ENCODE measurements at places on chromosomes 1 and 21. TPM values are rescaled to one million over a fixed set of nuclear protein-coding genes. Genes with fewer than 3 reads are reported as not detected.

GRCh38 chr1:207459008-207459407, 4.9 kb downstream of the CR2 start:
- H3K27ac ChIP-seq: no peak overlapping the region
- no peak overlapping the region for H3K4me3 ChIP-seq
- H3K4me1 ChIP-seq: no peaks in the 10 kb centered on the region

GRCh38 chr1:236175642-236176336, 33.5 kb downstream of the GPR137B start:
- peaks cover 9% of the 10 kb centered on the region for H3K36me3 ChIP-seq
- no peak for DNase-seq
- no peak overlapping the region for H3K27ac ChIP-seq

DNA sequence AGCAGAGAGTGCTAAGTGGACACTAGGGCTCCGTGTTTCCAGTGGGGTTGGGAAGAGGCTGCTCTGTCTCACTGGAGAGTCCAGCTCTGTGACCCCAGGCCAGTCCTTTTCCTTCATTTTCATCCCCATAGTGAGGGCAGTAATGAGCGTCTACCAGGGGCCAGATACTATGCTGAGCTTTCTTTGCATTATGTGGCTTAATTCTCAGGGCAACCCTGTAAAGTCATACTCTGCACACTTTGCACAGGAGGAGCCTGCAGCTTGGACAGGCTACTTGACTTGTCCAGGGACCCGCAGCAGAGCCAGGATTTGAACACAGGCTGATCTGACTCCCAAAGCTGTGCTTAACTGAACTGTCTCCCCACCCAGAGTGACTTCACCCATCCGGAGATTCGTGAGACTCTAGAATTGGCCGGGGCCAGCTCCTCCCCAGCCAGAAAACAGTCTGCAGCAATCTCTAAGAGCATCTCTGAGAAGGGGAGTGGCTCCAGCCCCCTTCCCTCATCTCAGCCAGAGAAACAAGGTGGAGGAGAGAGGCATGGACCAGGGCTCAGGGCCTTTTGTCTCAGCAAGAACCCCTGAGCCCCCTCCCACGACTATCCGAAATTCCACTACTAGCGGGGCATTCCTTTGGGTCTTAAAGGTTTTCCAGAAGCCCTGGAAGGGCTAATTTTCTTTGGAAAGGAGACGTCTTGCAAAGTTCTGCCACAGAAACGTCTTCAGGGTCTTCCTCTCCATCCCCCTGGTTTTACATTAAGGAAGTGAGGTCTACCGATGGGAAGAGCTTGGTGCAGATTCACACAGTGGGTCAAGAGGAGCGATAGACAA, 866 bp upstream of the FNDC5 start:
- no peaks in the 10 kb centered on the region for H3K27me3 ChIP-seq
- no peaks in the 10 kb centered on the region for H3K36me3 ChIP-seq
- peak overlapping the region; percentile 77 for H3K4me3 ChIP-seq
- DNase-seq: peak; percentile 62

DNA sequence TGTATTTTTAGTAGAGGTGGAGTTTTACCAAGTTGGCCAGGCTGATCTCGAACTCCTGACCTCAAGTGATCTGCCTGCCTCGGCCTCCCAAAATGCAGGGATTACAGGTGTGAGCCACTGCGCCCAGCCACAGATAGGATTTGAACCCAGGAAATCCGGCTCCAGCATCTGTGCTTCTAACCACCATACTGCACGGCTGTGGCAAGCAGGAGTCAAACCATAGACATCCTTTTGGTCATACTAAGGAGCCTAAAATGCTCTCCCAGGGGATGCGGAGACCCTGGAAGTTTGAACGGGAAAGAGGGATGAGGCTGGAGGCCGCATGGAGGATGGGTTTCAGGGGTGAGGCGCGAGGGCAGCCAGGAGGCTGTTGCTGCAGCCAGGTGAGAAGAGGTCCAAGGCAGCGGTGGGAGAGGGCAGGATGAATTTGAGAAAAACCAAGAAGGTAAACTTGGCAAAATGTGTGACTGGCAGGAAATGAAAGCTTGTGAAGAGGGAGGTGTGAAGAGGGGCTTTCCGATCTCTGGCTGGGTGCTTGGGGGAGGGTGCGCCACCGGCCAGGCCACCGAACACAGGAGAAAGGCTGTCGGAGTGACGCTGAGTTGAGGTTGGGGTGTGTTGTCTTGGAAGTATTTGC, 24.0 kb upstream of the CDK18 start:
- H3K27ac ChIP-seq: no peak overlapping the region
- H3K4me3 ChIP-seq: no peak overlapping the region
- no peak for DNase-seq
- H3K4me1 ChIP-seq: no peaks in the 10 kb centered on the region
- no peaks in the 10 kb centered on the region for H3K27me3 ChIP-seq

DNA sequence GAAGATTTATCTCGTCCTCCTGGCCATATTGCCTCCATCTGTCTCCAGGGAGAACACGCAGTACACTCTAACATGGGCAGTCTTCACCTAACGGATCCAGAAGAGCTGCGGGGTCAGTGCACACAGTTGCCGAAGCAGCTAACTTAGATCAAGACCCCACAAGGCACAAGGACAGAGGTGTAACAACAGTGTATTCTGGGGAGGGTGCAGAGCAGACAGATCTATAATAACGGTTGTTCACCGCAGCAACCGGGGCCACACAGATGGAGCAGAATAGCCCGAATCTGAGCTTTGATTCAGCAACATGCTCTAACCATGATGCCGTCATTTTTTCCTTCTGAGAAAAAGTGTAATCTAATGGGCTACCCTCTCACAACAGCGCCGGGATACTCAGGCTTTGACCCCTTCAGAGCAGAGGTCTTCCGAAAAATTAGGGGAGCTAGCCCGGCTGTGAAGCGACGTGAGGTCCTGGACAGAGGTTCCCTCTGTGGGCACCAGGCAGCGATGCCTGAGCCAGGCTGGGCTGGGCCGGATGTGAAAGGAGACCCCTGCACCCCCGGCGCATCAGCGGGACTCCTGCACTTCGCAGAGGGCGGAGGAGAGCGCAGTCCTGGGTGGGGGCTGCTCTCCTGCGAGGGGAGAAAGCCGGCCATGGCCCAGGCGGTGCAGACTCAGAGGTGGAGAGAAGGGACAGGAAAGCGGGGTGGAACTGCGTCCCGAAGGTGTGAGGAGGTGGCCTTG, 57.5 kb downstream of the BCL9 start:
- H3K36me3 ChIP-seq: no peaks in the 10 kb centered on the region
- peaks cover 13% of the 10 kb centered on the region for H3K4me1 ChIP-seq
- H3K27ac ChIP-seq: peak overlapping the region; percentile 92
- no peaks in the 10 kb centered on the region for H3K27me3 ChIP-seq
- H3K4me3 ChIP-seq: peak overlapping the region; percentile 90
- peak; percentile 77 for DNase-seq

- no peaks in the 10 kb centered on the region for H3K27me3 ChIP-seq
- no peak overlapping the region for H3K27ac ChIP-seq
- DNase-seq: no peak
- H3K36me3 ChIP-seq: no peaks in the 10 kb centered on the region
- no peaks in the 10 kb centered on the region for H3K4me1 ChIP-seq
These were observed 1383.7 kb downstream of the MRPL39 start for GRCh38 chr21:24223624-24224023.

DNA sequence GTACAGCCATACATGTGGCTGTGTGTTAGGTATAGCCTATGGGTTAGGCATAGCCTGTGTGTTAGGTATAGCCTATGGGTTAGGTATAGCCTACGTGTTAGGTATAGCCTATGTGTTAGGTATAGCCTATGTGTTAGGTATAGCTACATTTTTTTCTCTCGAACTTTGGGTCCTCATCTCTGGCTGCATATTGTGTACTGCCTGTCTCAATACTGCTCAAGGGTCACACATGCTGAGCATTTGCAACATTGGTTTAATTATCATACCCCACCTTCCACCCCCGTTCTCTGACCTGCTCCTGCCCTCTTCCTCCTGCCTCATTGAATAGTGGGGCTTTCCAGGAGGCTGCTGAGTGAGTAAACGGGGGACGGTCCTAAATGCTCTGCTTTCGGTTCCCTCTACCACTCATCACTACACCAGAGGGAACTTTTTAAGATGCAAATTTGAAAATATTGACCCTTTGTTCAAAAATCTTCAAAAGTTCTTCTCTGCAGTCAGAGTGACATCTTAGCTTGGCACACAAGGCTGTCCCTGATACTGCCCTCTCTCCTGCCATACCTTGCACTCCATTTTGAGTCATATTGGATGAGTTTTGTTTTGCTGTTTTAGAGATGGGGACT, 17.8 kb downstream of the OR2B11 start:
- H3K4me3 ChIP-seq: no peak overlapping the region
- H3K27me3 ChIP-seq: no peaks in the 10 kb centered on the region
- no peaks in the 10 kb centered on the region for H3K4me1 ChIP-seq
- H3K36me3 ChIP-seq: no peaks in the 10 kb centered on the region

- peaks cover 31% of the 10 kb centered on the region for H3K36me3 ChIP-seq
- H3K27me3 ChIP-seq: no peaks in the 10 kb centered on the region
These were observed 535 bp downstream of the SETD4 start for GRCh38 chr21:36059823-36060158.

GRCh38 chr1:110056776-110057175, 13.7 kb downstream of the ALX3 start:
- no peak for DNase-seq
- no peaks in the 10 kb centered on the region for H3K4me1 ChIP-seq
- no peaks in the 10 kb centered on the region for H3K27me3 ChIP-seq
- H3K27ac ChIP-seq: no peak overlapping the region
- peaks cover 53% of the 10 kb centered on the region for H3K36me3 ChIP-seq

DNA sequence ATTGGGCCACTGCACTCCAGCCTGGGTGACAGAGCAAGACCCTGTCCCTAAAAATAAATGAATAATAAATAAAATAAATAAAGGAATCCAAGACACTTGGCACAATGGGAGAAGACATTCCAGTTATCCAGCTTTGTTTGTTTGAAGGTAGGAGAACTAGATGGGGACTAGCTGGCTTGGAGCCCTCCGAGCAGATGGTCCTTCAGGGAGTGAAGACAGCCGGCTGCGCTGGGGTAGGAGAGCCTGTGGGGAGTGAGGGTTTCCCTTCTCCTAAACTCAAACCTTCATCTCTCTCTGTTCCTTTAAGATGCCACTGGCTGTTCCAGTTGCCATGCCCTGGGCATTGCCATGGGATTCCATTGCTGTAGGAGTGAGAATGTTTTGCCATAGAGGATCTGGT, 120.6 kb downstream of the NAV1 start:
- DNase-seq: no peak
- H3K4me1 ChIP-seq: peaks cover 6% of the 10 kb centered on the region
- H3K36me3 ChIP-seq: no peaks in the 10 kb centered on the region
- no peaks in the 10 kb centered on the region for H3K27me3 ChIP-seq
- no peak overlapping the region for H3K27ac ChIP-seq
- no peak overlapping the region for H3K4me3 ChIP-seq

DNA sequence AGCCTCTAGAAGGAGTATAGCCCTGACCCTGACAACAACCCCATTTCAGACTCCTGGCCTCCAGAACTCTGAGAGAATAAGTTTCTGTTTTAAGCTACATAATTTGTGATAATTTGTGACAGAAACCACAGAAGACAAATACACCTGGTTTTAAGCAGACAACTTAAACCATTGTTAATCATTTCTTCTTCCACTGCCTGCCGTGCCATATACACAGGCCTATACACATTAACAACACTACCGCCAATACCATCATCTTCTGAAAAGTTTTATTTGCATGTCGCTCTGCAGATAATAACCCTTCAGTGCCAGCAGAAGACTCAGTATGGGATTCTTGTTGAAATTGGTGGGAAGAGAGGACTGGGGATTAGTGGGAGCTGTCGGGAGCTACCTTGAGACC, 39.9 kb upstream of the KRTAP19-8 start:
- no peaks in the 10 kb centered on the region for H3K27me3 ChIP-seq
- no peak for DNase-seq
- H3K4me3 ChIP-seq: no peak overlapping the region
- H3K27ac ChIP-seq: no peak overlapping the region

DNA sequence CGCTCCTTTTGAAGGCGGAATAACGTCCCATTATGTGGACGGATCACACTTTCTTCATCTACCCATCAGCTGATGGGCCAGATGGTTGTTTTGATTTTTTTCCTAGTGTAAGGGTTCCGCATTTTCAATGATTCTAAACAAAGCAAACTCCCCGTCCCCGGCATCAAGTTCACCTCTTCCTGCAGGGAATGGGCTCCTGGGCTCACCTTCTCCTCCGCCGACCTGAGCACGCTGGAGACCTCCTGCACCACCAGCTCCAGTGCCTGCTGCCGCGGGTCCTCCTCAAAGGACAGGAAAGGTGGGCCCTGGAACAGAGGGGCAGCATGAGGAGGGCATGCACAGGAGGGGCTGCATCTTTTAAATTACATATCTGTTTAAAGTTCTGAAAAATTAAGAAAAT, 11.9 kb downstream of the C2CD2 start:
- no peak for DNase-seq
- H3K4me3 ChIP-seq: no peak overlapping the region
- peaks cover 14% of the 10 kb centered on the region for H3K36me3 ChIP-seq
- no peaks in the 10 kb centered on the region for H3K27me3 ChIP-seq
- no peaks in the 10 kb centered on the region for H3K4me1 ChIP-seq

- H3K4me1 ChIP-seq: no peaks in the 10 kb centered on the region
- peak overlapping the region; percentile 24 for H3K27ac ChIP-seq
- H3K4me3 ChIP-seq: no peak overlapping the region
- no peaks in the 10 kb centered on the region for H3K36me3 ChIP-seq
These were observed 22.9 kb downstream of the S1PR1 start for GRCh38 chr1:101259744-101260148.

GRCh38 chr1:214261206-214262123, 19.5 kb upstream of the SMYD2 start:
- no peak overlapping the region for H3K27ac ChIP-seq
- H3K36me3 ChIP-seq: no peaks in the 10 kb centered on the region
- no peaks in the 10 kb centered on the region for H3K27me3 ChIP-seq
- DNase-seq: no peak

- H3K27ac ChIP-seq: no peak overlapping the region
- no peaks in the 10 kb centered on the region for H3K36me3 ChIP-seq
- no peak overlapping the region for H3K4me3 ChIP-seq
- no peak for DNase-seq
- no peaks in the 10 kb centered on the region for H3K4me1 ChIP-seq
These were observed 34.2 kb downstream of the MATN1 start for GRCh38 chr1:30688920-30689794.

OR10J1 gene
- total RNA-seq: not detected

ENO1 gene
- total RNA-seq: 637 TPM

SRP9 gene
- total RNA-seq: 49.4 TPM

BRINP2 gene
- 0.11 TPM for total RNA-seq

S100A8 gene
- total RNA-seq: 33.5 TPM

BARHL2 gene
- not detected for total RNA-seq

CFAP107 gene
- not detected for total RNA-seq

BCL2L15 gene
- total RNA-seq: not detected

PLA2G5 gene
- total RNA-seq: 8.5 TPM

RHBDL2 gene
- not detected for total RNA-seq

KRTAP12-2 gene
- total RNA-seq: not detected

IL20 gene
- not detected for total RNA-seq
